ENCODE measurements at places on chromosomes 7 and 10.

DNA sequence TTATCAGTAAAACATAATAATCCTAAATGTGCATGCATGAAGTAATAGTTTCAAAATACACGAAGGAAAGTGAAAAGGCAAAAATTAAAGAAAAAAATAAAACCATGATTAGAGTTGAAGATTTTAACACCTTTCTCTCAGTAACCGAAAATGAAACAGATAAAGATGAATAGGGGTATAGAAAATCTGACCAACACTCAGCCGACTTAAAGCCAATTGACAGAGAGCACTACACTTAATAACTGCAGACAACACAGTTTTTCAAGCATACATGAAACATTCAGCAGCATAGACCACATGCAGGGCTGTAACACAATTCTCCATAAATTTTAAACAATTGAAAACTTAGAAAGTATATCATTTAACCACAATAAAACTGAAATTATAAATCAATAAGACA, 76.1 kb downstream of the CUBN start:
- DNase-seq = no peak

DNA sequence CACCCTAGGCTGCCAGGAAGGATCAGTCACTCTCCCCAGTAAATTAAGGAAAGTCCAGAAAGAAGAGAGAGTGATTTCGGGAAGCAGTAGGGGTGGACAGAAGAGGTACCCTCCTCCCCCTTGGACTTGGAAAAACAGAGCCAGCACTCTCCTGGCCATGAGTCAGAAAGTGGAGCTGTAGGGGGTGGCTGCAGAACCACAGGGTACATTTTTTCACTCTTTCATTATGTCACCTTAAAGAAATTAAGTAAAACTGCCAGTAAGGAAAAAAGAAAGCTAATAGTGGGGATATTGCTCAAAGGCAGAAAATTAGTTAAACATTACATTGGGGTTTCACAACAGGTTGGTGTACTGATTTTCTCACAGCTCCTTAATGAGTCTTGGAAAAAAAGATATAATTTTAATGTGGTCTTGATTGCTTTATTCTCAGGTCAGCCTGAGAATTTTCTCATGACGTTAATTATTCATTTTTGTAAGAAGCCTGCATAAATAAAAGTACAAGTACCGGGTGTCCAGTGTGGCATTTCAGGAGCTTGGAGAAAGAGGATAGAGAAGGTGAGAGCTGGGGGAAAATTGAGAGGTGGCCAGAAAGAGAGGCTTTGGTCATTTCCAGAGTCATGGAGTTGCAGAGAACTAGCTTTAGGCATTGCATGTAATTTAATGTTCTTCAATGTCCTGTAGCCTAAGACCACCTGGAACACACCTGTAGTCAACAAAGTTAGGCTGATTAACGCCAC, 23.2 kb upstream of the AOAH start:
- DNase-seq = no peak

DNA sequence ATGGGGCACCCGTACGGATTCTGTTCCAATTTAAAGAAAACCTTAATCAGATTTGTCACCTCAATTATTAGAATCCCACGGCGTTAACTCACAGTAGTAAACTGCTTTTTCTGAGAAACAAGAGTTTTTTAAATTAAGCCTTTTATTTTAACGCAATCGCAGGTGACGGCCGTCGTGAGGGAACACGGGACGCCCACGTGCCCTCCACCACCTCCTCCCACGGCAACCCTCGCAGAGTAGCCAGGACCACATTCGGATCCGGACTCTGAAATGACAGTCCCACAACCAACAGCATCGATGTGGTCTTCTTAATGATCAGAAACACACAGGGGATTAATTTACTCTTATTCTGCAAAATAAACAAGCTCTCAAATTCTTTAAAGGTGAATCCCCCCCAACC, 22.0 kb upstream of the GPR146 start:
- DNase-seq = no peak

DNA sequence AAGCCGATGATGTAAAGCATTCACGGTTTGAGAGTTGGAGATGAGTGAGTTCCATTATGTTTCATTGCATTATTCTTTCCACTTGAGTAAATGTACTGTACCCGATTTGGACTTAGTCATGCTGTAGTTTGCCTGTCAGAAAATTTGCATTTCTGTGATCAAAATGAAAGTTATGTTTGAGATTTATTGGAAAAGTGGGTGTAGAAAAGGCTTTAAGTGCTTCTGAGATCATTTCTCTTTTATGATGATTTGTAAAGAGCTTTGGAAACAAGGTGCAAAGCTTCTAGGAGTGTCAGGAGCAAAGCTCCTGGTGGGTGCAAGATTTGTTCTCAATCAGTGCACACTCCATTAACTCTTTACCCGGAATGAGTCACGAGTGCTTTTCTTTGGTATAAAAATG, 204.1 kb upstream of the POM121L12 start:
- DNase-seq = no peak

DNA sequence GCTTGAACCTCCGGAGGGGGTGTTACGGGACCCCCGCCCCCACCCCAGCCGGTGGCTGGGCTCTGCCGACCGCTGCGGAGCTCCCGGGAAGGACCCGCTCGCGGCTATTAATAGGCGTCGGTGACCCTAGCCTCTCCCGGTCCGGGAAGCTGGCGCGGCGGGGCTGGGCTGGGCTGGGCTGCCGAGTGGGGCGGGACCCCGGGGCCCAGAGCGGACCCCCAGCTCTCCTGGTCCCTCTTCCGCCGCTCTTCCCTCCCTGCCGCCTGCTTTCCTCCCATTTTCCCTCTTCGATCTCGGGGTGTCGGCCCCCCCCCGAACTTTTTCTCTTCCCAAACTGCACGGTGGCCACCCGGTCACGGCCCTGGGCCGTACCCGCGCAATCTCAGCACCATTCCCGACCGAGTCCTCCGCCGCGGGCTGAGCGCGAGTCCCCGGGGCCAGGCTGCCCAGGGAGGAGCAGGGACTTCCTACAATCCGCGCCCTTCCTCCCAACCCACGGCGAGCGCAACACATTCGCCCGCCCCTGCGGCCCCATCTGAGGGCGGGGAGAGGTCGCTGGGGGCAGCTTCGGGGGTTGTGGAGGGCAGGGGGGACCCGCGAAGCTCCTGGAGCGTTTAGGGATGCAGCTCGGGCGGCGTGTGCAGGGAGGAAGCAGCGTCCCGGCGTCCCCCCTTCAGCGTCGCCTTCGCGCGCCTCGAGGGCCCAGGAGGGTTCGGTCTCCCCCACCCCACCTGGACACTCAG, 3.1 kb upstream of the ELFN1 start:
- no peak for DNase-seq

GRCh38 chr7:29609162-29610037, 45.8 kb downstream of the PRR15 start:
- DNase-seq = no peak

- no peak for DNase-seq
These were observed 74.4 kb downstream of the RAB11FIP2 start for GRCh38 chr10:117972168-117972837.

DNA sequence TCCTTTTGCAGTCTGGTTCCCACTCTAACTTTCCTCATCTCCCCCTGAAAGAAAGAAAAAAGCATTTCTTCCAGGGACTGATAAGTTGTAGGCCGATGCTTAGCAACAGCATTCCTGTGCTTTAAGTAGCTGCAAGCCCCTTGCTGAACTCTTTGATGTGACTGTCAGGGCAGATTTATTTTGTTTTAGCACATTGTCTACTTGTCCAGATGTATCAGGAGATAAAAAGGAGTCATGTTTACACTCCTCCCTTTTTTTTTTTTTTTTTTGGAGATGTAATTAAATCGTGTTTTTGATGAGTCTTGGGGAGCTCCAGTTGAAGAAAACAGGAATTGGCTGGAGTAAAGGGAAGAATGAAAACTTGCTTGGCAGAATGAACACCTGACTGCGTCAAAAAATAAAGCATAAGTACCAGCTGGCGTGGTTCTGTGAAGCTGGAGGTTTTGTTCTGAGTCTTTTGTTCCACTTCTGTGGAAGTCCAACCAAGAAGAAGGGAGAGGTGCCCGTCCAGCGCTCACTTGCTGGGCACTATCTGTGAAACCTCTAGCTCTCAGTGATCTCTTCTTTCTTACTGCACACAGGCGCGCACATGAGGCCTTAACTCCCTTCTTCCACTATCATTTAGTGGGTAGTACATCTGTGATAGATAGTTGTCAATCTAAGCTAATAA, 871.7 kb downstream of the LRMDA start:
- DNase-seq = no peak

- no peak for DNase-seq
These were observed 230.4 kb downstream of the LRRTM3 start for GRCh38 chr10:67156239-67156638.

DNA sequence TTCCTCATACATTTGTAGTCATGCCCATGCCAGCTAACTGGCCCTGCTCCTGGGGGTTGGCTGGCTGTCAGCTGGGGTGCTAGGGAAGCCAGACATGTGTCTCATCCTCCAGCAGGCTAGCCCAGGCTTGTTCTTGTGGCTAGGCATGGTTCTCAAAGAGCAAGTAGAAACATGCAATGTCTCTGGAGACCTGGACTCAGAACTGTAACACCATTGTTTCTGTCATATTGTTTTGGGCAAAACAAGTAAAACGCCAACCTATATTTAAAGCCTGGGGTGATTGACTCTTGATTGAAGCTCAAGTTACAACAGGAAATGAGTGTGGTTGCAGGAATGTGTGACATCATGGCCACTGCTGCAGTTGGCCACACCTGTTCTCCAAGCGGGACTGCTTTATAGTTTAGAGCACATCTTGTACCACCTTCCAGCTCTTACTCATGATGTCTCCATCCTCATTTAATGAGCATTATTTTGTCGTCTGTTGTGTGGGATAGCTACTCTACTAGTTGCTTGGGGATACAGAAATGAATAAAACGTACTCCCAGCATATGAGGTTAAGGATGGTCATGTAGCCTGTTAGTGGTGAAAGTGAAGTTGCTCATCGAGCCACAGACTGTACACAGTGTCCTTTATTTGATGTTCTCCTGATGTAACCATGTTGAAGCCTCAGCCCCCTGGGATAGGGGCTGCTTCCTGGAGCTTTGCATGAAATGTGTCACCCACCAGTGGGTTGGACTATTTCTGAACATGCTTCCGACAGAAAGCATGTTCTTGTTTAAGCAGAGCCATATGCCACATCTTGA, 168.4 kb downstream of the SORCS3 start:
- DNase-seq = no peak

DNA sequence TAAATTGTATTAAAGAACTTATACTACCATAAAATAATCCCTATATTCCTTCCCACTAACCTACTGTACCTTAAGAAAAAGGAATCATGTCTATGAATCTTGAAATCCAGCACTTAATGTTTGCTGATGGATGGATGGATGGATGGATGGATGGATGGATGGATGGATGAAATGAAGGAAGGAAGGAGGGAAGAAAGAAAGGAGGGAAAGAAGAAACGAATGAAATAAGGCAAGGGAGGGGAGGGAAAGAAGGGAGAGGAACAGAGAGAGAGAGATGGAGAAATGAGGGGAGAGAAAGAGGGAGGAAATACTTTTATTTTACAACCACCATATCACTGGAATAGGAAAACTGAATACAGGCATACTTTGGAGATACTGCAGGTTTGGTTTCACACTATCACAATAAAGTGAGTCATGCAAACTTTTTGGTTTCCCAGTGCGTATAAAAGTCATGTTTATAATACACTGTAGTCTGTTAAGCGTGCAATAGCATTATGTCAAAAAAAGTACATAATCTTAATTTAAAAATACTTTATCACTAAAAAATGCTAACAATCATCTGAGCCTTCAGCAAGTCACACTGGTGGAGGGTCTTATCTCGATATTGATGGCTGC, 219.8 kb downstream of the CHCHD3 start:
- no peak for DNase-seq

DNA sequence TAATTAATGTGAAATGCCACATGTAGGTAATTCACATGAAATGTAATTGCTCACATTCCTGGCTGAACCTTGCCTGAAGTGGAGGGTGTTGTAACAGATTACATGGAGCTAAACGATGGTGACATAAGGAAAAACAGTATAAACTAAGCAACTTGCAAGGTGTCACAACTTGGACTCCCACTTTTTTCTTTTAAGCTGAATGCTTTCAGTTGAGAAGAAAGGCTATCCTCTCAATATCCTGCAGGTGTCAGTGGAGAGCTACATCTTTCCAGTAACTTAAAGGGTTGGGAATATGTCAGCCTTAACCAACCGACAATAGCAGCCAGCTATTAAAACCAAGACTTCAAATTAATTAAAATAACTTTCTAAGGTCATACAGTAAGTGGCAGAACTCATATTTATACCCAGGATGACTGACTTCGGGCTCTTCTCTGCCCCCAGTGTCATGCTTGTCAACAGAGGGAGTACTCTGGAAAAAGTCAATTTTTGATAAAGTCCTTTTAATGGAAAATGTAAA, 33.7 kb downstream of the NRBF2 start:
- DNase-seq = peak; percentile 24

GRCh38 chr7:110977127-110977737, 113.7 kb upstream of the LRRN3 start:
- DNase-seq = no peak
